Psoas muscle (tissue), 8 donors: ENCODE measurements at places on chromosomes 5 and 9. TPM values are rescaled to one million over a fixed set of nuclear protein-coding genes. Genes with fewer than 3 reads are reported as not detected.

Gene PCDHB12
- 0.21 TPM for polyA plus RNA-seq

Gene PTGES
- 0.68 TPM for polyA plus RNA-seq

Gene PSD2
- polyA plus RNA-seq: 0.01 TPM

Gene CSF2
- polyA plus RNA-seq: not detected

Gene SLC6A19
- polyA plus RNA-seq: not detected

Gene ENTPD8
- not detected for polyA plus RNA-seq

DNA sequence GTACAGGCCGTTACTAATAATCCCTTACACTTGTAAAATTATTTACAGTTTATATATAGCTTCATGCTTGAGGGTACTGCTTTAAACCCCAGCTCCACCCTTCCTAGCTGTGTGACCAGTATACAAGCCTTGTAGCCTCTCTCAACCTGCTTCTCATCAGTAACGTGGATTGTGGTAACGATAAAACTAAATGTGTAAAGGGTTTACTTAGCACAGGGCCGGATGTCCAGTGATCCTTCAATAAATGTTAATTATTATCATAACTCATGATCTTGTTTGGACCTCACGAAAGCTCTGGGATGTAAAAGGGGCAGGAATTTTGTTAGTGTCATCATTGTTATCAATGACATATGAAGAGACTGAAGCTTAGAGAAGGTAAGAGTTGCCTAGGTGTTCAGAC, 7.5 kb upstream of the ARSI start:
- no peak for DNase-seq

DNA sequence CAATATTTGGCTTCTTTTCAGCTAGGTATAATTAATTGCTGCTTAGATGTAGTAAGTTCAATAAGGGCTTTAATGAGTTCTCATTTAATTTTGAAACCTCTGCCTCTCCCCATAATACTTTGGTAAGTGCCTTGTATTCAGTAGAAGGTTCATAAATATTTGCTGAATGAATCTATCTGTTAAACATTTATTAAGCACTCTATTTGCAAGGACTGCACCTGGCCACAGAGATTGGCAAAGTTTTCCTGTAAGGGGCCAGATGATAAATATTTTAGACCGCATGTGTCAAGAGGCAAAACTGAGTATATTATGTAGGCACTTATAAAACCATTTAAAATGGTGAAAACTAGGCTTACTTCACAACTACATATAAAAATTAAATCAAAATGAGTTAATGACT, 19.0 kb upstream of the GNA14 start:
- no peak for DNase-seq

DNA sequence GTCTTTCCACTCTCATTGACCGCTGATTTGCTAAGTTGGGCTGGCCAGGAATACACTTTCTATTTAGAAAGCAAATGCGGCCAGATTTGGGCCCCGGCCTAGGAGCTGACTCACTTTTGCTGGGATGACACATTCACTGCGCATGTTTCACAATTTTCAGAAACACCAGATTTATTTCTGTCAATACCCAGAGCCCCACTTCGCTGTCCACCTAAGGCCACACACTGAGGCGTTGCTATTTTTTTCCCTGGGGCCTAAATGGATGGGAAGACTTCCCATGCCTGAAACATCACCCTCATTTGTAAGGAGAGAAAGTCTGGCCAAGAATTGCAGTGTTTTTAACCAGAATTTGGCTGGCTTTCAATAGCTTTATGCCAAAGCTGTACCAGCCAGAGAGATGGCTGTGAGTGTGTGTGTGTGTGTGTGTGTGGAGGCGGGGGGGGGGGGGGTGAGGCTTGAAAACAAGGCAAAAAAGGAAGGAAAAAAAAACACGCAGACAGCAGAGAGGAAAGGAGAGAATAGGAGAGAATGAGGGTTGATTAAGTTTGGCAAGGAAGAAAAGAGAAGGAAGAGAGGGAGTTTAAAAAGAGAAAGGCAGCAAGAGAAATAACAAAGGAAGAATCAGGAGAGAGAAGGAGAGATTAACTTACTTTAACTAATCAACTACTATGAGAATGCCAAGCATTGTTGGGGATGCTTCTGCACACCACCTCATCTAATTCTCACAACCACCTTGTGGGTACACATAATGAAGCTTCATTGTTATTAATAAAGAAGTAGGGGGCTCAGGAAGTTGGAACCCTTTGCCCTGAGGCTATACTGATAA, 261.4 kb upstream of the KLF4 start:
- DNase-seq: peak; percentile 87

- DNase-seq: no peak
Measured at GRCh38 chr5:120446068-120446492, 18.0 kb upstream of the PRR16 start.

GRCh38 chr5:127840809-127841208, 137.6 kb downstream of the CCDC192 start:
- no peak for DNase-seq

- DNase-seq: no peak
Measured at GRCh38 chr5:31707329-31707728, 68.4 kb downstream of the PDZD2 start.

GRCh38 chr5:139404484-139404840, 573 bp upstream of the SPATA24 start:
- DNase-seq: no peak

DNA sequence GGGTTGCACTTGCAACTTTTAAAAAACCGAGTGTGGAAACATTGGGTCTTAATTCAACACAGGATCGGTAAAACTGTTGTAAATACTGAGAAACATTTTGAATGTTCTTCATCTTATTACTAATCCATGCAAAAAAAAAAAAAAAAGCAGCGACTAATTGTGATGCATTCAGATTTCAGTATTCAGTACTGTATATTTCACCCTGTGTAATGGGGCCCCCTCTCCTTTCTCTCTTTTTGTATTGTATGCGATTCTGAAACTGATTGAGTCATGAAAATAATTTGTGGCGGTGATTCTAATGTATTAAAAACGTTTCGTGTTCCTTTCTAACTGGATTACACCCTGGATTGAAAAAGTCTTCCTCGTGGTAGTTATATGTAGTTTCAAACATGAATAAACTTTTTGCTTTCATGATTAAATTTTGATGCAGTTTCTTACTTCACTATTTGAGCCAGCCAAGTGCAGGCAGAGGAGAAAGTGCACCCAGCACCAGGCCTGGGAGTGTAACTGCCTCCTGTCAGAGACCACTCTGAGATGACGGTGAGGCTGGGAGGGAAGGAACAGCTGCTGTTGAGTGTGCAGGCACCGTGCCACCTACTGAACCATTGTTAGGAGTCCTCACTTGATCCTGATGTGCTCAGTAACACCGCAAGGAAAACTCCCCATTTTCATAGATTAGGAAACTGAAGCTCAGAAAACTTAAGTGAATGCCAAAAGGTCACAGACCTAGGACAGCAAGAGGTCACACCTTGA, 220.0 kb downstream of the PBX3 start:
- DNase-seq: no peak

DNA sequence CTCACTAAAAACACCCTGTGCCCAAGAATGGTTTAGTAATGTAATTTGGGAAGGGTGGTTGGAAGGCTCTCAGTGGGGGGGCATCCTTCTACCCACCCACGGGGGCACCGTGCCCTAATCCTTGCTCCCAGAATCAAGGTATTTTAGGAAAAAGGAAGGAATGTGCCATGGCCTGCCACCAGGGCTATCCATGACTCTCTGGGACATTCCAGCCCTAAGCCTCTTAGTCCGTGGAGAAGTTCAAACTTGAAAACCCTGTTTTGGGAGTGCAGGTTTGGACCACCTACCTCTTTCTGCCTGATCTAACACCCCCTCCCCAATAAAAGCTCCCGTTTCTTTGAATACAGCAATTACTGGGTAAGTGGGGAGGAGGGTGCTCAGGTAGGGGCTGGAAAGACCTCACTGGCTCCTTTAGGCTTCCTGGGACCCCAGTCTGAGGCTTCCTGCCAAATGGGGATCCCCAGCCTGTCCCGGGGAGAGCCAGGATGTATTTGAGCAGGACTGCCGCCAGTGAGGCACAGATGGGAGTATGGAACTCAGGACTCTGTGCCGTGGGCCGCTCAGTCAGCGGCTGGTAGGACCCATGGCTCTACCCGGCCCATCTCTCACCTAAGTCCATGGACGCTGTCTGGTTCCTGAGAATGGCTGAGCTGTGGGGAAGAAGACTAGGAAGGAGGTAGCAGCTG, 3.6 kb upstream of the PITX1 start:
- DNase-seq: peak; percentile 30

GRCh38 chr9:33265211-33265865, 489 bp downstream of the CHMP5 start:
- no peak for DNase-seq

GRCh38 chr5:40882291-40882690, 27.0 kb upstream of the C7 start:
- DNase-seq: no peak

DNA sequence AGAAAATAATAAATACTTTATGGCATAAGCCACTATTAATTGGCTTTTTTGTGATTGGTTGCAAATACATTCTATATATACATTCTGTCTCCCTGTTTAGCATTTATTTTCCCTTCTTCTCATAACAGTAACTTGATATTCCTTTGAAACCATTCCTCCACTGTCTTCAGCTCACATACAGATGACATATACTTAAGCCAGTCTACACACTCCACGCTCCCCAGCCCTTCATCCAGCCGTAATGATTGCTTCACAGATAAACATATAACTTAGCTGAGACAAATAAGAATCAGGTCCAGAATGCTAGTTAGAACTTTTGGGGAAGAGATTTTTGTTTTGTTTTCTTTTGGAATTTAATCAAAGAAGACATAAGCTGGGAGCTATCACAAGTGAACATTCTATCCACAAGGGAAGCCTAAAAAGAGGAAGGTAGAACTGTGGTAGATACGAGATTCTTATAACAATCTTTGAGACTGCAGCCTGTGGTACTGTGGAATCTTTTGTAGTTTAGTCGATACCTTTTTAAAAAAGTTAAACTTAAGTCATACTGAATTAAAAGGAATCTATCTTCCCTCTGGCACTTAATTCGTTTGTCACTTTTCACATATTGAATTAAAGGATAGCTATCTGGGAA, 365.1 kb upstream of the PRR16 start:
- DNase-seq: no peak

GRCh38 chr5:93358176-93358575, 222.8 kb downstream of the NR2F1-AS1 start:
- no peak for DNase-seq

GRCh38 chr9:86600291-86600690, 246.1 kb upstream of the TUT7 start:
- DNase-seq: no peak
